AML-193 (cell line): ENCODE measurements at places on chromosomes 3 and 15.

- DNase-seq, result peak; percentile 41
Measured at GRCh38 chr3:16512435-16513140, 911 bp downstream of the RFTN1 start.

- DNase-seq, result no peak
Measured at GRCh38 chr3:70247955-70248354, 64.5 kb downstream of the MDFIC2 start.

DNA sequence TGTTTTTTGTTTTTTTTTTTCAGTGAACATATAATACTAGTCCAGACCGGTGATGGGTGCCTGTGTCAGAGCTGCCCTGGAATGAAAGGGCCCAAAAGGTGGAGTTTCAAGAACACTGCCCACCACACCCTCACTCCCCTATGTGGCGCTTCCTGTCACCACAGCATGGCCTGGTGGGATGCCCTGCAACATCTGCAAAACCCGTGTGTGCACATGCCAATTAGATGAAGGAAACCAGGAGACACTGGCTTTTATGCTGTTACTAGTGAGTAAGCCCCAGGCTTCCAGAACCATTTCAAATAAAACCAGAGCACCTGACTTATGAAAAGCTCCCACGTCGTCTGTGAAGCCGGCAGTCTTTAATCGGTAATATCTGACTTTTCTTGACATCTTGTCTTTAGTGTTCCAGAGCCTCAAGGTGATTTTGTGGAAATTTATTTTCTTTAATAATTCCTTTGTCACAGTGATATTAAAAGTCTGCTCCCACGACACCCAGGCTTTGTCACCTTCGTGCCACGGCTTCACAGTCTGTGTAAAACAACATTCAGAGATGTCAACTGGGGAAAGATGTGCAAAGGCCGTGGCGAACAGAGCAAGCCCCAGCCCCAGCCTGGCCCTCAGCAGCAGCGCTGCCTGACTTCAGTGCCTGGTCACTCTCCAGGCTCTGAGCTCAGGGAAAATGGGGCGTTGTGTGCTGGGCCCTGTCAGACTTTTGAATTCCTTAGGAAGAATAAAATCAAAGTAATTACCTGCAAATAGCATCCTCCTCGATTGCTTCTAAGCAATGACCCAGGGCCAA lies 6.4 kb downstream of the CFAP92 start:
- no peak for DNase-seq

- no peak for DNase-seq
Measured at GRCh38 chr3:10817506-10817905, 1.5 kb downstream of the SLC6A11 start.

DNA sequence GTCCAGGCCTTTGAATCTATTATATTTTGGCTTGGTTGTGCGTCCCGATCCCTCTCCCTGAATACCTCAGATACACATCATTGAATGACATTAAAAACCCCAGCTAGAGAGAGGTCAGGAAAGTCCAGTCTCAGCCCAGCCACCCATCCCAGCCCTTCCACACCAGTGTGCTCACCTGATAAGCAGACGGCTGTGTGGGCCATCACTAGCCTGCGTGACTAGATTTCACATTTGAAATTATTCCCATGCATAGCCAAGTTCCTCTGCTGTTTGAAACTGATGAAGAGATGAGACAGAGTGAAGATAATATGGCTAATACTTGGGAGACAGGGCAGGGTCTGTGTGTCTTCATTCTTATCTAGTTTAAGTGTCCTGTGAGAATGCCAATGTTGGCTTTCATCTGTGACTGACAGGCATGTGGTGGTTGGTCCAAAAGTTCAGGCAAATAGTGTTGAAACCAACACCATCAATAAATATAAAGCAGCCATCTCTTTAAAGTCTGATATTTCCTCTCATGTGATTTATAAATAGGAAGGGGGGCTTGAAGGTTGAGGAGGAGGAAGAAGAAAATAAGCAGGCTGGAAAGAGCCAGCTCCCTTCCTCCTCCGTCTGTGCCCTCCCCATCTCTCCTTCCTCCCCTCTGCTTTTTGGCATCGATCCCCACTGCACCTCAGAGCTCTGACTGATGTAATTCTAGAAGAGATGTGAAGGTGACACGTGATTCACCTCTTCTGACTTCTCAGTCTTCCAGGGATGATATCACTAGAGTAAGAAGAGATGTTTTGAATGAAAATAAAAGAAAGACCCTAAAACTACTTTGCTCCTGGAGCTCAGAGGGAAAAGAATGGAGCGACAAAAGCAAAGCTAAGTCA lies 5.1 kb downstream of the FAM43A start:
- DNase-seq, result no peak

- DNase-seq, result no peak
Measured at GRCh38 chr3:36095238-36095637, 285.1 kb upstream of the STAC start.

- DNase-seq, result no peak
Measured at GRCh38 chr3:72728958-72729467, 119.2 kb downstream of the SHQ1 start.

DNA sequence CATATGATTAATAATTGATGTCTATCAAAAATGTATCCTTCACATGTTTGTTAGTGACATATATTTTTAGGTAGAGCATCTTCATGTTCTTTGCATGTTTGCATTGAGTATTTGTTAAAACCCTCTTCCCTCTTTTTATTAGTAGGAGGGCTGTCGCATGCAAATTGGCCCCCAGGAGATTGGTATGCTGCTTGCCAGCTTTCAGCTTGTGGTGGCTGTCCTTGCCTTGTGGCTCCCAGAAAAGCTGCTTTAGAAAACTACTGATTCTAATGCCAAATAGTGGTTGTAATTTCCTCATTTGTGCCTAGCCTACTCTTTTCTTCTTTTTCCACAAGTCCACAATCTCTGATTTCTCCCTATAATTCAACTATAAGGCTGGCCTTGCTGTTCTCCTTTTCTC lies 886.8 kb downstream of the VGLL3 start:
- DNase-seq, result no peak

- no peak for DNase-seq
Measured at GRCh38 chr3:37601832-37602231, 259.8 kb upstream of the CTDSPL start.

DNA sequence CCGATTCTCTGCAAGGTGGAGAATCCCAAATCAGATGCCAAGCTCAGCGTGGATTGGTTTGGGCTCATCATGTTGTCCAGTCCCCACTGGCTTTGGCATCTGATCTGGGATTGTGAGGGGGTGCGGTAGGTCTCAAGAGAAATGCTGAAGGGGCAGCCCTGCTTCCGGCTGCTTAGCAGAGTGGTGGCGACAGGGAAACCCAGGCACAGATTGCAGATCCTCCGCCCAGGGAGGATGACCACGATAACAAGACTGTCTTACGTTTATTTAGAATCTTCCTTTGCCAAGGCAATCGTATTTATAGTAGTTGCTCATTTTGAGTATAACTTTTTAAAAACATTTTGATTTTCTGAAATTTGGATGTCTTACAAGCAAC lies 61.1 kb downstream of the SLC12A8 start:
- no peak for DNase-seq

DNA sequence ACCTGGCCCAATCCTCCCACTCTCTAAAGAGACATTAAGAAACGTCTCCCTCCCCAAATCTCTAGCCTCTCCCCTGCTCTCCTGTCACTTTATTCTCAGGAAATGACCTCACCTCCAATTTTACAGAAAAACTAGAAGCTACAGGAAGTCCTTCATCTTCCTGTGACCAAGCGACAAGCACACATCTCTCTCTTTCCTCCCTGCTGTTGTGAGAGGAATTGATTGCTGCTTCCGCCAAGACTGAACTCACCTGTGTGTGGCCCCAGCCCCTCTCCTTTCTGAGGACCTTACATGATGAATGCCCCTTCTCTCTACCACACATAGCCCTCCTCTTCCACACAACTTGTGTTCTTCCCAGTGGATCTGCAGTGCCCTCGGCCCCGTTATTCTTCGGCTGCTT lies 18.2 kb downstream of the DNAJB8 start:
- DNase-seq, result no peak

DNA sequence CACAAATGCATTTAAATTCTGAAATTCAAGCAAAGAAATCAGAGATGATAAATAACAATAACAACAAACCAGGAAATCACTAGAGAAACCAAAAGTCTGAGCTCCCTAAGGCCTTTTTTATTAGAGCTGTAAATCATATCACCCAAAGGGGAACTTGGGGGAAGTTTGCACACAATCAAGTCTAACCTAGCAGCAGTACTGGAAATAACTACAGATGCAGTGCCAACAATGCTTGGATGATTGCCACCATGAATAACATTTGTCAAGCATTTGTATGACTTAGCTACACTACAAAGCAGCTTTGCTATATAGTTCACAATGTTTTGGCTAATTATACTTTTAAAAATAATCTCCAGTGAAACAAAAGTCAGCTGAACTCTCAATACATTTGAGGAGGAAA lies 27.8 kb downstream of the SHQ1 start:
- DNase-seq, result no peak

- no peak for DNase-seq
Measured at GRCh38 chr3:32865383-32865782, 47.6 kb downstream of the TRIM71 start.

DNA sequence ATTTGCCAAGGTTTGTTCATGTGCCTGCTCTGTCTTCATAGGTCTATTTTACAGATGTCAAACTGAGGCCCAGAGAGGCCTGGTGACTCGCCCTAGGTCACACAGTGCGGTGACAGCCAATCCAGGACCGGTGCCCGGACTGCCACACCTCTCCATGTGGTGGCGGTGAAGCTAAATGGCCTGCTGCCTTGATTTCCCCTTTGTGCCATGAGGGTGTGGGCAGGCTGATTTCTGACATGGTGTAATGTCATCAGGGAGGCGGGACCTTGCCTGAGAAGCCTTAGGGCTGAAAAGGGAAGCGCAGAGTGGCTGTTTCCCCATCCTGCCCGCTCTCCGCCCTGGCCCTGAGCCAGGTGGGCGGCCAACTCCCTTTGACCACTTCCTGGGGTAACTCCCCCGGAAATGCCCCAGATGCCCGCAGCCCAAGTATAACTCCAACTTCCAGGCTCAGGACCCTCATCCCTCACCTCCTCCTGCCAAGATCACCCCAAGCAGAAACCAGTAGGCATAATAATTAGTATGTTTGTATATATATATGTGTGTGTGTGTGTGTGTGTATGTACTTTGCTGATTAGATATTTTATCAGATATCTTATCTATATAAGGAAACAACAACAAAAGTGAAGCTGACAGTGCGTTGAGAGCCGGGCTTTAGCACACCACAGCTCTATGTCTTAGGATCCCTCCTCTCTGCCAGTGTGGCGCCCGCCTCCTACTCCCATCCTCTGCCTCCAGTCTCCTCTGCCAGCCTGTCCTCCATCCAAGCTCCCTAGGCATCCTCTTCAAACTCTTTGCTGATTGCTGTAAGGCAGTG lies 63.9 kb downstream of the IQSEC1 start:
- peak; percentile 92 for DNase-seq

GRCh38 chr15:76147906-76148570 lies 88.3 kb downstream of the TMEM266 start:
- DNase-seq, result no peak

DNA sequence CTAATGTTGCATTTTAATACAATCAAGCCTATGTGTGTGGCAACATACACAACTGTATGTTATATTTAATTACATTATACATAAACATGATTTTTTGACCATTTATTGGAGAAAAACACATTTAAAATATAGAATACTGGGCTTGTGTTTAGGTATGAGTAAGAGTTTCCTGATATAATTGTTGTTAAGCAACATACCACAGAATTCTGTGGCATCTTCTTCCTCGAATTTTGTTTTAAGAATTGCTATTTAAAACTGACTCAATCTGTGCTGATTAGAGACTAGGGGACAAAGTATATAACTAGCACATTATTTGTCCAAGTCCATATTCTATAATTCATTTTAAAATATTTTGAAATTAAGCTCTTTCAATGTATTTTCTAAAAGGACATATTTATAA lies 376.8 kb upstream of the THBS1 start:
- DNase-seq, result no peak

- DNase-seq, result peak; percentile 28
Measured at GRCh38 chr3:11671648-11672100, 28.0 kb upstream of the VGLL4 start.

DNA sequence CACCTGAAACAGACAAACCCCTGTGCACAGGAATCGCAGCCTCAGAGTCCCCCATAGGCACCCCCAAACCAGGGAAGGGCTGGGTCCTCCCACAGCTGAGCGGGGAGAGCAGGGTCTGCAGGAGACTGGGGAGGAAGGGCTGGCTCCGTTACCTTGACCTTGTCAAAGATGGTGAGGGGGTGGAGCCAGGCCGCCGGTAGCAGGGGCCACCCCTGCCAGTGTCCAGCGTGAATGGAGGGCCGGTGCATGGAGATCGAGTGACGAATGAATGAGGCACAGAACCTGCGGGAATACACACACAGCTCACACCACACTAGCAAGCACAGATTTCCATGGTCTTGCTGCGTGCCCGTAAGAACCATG lies 102.2 kb downstream of the TMEM266 start:
- DNase-seq, result no peak

- no peak for DNase-seq
Measured at GRCh38 chr3:69914395-69914794, 85.1 kb upstream of the SAMMSON start.

DNA sequence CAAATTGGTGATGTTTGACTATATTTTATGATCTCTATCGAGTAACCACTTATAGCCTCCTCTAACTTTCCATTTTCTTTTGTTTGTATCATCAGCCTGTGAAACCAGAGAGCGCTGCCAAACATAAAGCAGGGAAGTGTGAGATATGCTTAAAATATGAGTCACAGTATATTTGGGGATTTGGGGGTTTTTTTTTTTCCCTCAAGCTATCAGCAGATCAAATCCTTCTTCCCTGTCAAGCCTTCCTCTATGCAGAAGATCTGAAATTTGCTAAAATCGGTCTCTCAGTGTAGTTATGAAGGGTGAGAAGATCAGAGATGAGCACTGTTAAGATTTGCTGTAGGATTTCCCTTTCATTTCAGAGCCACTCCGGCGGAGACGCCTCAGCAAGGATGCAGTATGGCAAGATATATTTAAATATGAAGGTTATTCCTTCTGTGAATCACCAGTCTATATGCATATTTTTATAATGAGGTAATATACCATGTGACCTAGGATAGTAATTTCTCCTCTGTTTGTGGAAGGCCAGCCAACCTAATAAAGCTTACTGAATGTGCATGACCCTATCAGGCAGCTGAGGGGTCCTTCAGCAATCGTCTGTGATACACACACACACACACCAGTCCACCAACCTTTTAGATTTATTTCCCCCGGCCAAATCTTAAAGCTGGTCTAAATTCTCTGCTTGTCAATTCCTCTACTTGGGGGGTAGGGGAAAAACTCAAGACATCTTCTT lies 474.1 kb downstream of the FOXP1 start:
- no peak for DNase-seq

- no peak for DNase-seq
Measured at GRCh38 chr3:83003917-83004316, 1242.5 kb upstream of the GBE1 start.

- no peak for DNase-seq
Measured at GRCh38 chr3:142645236-142645793, 49.1 kb downstream of the PLS1 start.
